ENCODE measurements at places on chromosomes 5 and 9.

- DNase-seq: no peak
Measured at GRCh38 chr5:172554562-172554961, 86.5 kb upstream of the NEURL1B start.

- peak; percentile 96 for DNase-seq
Measured at GRCh38 chr5:13994621-13995253, 50.2 kb upstream of the DNAH5 start.

GRCh38 chr5:119427060-119427459, 25.2 kb upstream of the HSD17B4 start:
- no peak for DNase-seq

DNA sequence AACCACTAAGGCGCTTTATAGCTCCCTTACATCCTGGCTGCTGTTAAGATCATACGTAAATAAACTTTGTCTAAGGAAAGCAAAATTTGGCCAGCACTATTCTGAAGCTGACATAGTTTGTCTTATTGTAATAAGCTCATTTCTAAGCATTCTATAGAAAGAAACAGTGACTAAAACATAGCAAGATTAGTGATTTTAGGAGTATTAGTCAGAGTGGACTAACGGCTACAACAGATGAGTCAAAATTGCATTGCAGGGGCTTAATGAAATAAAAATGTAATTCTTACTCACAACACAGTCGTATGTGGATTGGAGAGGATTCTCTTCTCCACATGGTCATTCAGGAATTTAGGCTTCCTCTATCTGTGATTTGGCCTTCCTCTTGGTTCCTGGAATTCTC, 347.6 kb downstream of the GADD45G start:
- DNase-seq: no peak
